ENCODE measurements at places on chromosomes 1 and 21.
A peak's percentile ranks its signal among the peaks of the same experiment; 100 is the strongest.

DNA sequence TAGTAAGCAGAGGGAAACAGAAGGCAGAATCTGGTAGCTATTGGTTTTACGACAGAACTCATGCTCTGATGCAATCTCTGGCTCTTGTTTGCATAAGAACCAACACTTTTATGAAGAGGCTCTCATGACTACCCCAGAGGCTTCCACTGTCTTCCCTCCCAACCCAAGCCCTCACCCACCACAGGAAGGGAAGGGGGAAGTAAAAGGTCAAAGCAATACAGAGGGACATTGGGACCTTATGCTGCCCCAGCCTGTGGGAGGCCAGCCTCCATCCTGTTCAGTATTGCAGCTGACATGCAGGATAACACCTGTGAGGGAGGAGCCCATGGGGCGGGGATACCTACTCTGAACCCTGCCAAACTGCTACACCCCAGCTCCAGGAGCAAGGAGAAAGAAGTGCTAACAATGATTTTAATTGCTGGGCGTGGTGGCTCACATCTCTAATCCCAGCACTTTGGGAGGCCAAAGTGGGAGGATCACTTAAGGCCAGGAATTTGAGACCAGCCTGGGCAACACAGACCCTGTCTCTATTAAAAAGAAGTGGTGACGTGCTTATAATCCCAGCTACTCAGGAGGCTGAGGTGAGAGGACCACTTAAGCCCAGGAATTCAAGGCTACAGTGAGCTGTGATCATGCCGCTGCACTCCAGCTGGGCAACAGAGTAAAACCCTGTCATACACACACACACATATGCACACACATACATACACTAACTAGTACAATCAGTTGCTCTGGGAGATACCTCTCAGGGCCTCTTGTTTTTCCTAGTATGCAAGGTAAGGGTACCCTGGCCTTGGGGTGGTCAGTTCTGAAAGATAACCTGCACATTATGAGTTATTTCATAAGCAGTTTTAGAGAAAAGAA is 9.5 kb downstream of the MR1 start:
- no peak for DNase-seq
- H3K36me3 ChIP-seq: no peaks in the 10 kb centered on the region
- no peak overlapping the region for H3K4me3 ChIP-seq
- H3K4me1 ChIP-seq: no peaks in the 10 kb centered on the region

DNA sequence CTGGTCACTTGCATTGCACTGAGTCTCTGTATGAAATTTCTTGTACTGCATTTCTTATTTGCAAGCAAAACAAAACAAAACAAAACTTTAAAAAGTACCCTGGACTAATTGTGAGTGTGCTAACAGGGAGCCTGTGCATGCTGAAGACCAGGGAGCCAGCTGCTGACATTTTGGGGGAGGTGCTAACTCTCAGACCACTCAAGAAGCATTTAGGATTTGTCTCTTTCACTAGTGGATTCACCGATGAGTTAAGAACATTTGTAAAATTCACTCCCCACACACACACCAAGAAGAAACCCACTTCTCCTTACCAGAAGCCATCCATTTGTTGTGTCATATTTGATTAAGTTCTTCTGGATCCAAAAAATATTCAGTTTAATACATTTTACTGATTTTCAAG is 95.7 kb upstream of the C1orf105 start:
- H3K36me3 ChIP-seq: no peaks in the 10 kb centered on the region
- H3K4me1 ChIP-seq: peaks cover 24% of the 10 kb centered on the region
- no peak overlapping the region for H3K4me3 ChIP-seq
- DNase-seq: no peak
- no peaks in the 10 kb centered on the region for H3K27me3 ChIP-seq

- H3K36me3 ChIP-seq: no peaks in the 10 kb centered on the region
- DNase-seq: no peak
- H3K27me3 ChIP-seq: no peaks in the 10 kb centered on the region
Observed at GRCh38 chr1:89001510-89001909, 9.1 kb upstream of the KYAT3 start.

- no peak for DNase-seq
- no peak overlapping the region for H3K4me3 ChIP-seq
Observed at GRCh38 chr1:206761159-206761768, 9.3 kb upstream of the IL19 start.

GRCh38 chr1:15212216-15212953 is 34.6 kb upstream of the FHAD1 start:
- H3K4me3 ChIP-seq: no peak overlapping the region
- no peaks in the 10 kb centered on the region for H3K27me3 ChIP-seq
- DNase-seq: no peak
- H3K4me1 ChIP-seq: peaks cover 49% of the 10 kb centered on the region
- no peaks in the 10 kb centered on the region for H3K36me3 ChIP-seq

DNA sequence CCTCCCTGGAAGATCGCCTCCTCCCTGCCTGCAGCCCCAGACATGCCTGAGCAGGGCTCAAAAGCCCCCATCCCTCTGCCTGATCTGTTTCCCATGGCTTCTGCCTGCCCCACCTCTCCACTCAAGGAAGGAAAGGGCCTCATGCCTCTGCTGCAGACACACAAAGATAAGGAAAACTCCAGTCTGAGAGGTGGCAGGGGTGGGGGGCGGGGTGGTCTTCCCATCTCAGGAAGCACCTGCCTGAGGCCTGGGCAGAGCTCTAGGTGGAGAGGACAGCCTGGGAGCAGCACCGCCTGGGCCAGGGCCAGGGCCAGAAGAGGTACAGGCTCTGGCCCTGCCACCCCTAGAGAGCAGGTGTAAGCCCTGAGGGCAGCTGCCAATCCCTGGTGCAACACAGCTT is 4.1 kb upstream of the GJB3 start:
- H3K4me1 ChIP-seq: peaks cover 11% of the 10 kb centered on the region
- DNase-seq: peak; percentile 26
- peaks cover 40% of the 10 kb centered on the region for H3K27me3 ChIP-seq
- no peak overlapping the region for H3K4me3 ChIP-seq

All from sigmoid colon (tissue), 7 donors.